ENCODE measurements at places on chromosomes 2 and 18. TPM values are rescaled to one million over a fixed set of nuclear protein-coding genes. Genes with fewer than 3 reads are reported as not detected.

DNA sequence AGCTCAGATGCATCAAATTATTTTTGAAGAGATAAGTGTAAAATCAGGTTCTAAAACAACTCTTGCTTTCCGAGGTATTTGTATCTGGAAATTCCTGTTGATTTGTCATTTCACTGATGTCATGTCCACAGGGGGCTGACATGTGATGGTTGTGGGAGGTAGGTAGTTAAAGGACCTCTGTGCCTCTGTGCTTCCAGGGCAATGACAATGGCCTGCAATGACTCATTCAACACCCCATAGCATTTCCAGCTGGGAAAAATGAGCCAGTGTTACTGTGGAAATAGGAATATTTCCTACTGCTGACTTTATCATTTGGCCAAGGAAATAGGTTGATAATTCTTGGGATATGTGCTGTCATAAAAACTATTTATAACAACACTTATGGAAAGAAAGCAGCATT, 86.2 kb upstream of the CCDC195 start:
- H3K4me3 ChIP-seq = no peak overlapping the region
- H3K27ac ChIP-seq = no peak overlapping the region
- DNase-seq = no peak
- no peaks in the 10 kb centered on the region for H3K27me3 ChIP-seq
- no peaks in the 10 kb centered on the region for H3K4me1 ChIP-seq

GRCh38 chr2:182949572-182950189, 83.2 kb upstream of the FRZB start:
- H3K27me3 ChIP-seq = no peaks in the 10 kb centered on the region
- no peak for DNase-seq
- no peak overlapping the region for H3K4me3 ChIP-seq
- H3K36me3 ChIP-seq = peaks cover 51% of the 10 kb centered on the region

- H3K27me3 ChIP-seq = no peaks in the 10 kb centered on the region
- no peak overlapping the region for H3K27ac ChIP-seq
- no peak for DNase-seq
- no peaks in the 10 kb centered on the region for H3K36me3 ChIP-seq
- no peaks in the 10 kb centered on the region for H3K4me1 ChIP-seq
Measured at GRCh38 chr2:37361216-37361815, 16.9 kb downstream of the QPCT start.

DNA sequence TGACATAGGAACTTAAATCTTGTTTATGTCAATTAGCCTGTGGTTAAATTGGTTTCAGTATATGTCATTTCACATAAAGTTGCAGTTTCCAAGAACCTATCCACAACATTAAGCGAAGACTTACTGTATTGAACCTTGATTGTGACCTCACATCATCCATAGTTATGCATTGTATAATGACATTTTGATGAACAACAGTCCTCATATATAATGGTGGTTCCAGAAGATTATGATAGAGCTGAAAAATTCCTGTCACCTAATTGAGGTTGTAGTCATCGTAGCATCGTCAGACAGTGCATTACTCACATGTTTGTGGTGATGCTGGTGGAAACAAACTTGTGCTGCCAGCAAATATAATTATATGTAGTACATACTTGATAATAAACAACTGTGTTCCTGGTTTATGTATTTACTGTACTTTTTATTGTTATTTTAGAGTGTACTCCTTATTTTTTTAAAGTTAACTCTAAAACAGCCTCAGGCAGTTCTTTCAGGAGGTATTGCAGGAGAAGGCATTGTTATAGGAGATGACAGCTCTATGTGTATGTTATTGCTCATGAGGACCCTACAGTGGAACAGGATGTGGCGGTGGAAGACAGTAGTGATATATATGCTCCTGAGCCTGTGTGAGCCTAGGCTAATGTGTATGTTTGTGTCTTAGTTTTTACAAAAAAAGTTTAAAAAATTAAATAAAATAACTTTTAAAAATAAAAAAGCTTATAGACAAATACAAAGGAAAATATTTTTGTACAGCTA, 56.6 kb downstream of the UBE2E3 start:
- no peak overlapping the region for H3K27ac ChIP-seq
- no peaks in the 10 kb centered on the region for H3K36me3 ChIP-seq
- peaks cover 4% of the 10 kb centered on the region for H3K4me1 ChIP-seq
- DNase-seq = no peak
- H3K4me3 ChIP-seq = no peak overlapping the region
- H3K27me3 ChIP-seq = no peaks in the 10 kb centered on the region

GRCh38 chr2:126753501-126754212, 97.7 kb downstream of the GYPC start:
- H3K36me3 ChIP-seq = no peaks in the 10 kb centered on the region
- no peaks in the 10 kb centered on the region for H3K27me3 ChIP-seq
- H3K4me1 ChIP-seq = no peaks in the 10 kb centered on the region
- DNase-seq = no peak

GRCh38 chr2:187475499-187476248, 27.6 kb upstream of the CALCRL start:
- H3K36me3 ChIP-seq = peaks cover 13% of the 10 kb centered on the region
- no peaks in the 10 kb centered on the region for H3K4me1 ChIP-seq
- H3K27ac ChIP-seq = no peak overlapping the region
- no peak for DNase-seq
- H3K27me3 ChIP-seq = no peaks in the 10 kb centered on the region
- H3K4me3 ChIP-seq = no peak overlapping the region

DNA sequence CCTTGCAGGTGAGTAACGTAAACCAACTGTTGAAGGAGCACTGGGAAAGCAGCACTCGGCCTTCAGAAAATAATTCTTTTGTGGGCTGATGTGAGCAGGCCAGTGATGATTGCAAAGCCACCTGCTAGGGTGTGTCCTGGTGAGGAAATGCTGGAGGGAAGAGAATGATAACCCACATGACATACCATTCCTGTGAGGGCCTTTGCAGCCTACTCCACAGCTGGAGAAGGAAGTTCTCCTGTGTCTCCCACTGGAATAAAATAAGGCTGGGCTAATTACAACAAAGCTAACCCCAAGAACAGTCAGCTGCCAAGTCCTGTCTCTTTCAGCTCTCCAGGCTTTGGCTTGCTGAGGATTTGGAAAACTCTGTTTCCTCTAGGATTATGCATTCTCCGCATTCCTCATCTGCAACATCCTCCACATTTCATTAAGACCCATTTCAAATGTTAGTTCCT, 16.7 kb upstream of the DSG1 start:
- no peak for DNase-seq
- H3K36me3 ChIP-seq = no peaks in the 10 kb centered on the region
- H3K4me1 ChIP-seq = no peaks in the 10 kb centered on the region
- no peaks in the 10 kb centered on the region for H3K27me3 ChIP-seq

DNA sequence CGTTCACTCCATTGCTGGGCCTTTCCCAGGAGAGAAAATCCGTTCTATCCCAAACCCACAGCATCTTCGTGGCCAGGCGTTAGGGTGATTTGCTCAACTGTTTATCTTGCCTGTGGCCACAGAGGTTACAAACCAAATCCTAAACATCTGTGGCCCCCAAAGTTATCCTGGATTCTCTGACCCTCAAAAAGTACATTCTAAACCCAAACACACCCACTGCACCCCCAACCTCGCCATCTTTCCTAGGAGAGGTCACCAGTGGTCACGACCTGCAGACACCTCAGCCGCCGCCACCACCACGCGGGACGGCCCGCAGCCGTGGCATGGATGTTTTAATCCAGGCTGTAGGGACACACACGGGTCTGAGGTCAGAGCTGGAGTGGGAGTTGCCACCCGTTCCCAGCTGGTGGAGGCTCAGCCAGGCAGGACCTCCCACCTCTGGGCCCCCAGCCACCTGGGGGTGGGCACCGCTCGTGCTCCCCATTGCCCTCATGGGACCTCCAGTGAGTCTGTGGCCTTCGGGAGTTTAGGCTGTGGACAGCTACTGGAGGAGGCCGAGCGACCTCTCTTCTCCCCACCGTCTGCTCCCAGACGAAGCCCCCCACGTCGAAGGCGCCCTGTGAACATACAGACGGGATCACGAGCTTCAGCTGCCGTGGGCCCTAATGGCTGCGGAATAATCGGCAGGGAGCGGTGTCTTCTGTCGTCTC, 72.0 kb downstream of the KCNG2 start:
- H3K36me3 ChIP-seq = no peaks in the 10 kb centered on the region
- H3K4me1 ChIP-seq = no peaks in the 10 kb centered on the region
- no peak for DNase-seq

DNA sequence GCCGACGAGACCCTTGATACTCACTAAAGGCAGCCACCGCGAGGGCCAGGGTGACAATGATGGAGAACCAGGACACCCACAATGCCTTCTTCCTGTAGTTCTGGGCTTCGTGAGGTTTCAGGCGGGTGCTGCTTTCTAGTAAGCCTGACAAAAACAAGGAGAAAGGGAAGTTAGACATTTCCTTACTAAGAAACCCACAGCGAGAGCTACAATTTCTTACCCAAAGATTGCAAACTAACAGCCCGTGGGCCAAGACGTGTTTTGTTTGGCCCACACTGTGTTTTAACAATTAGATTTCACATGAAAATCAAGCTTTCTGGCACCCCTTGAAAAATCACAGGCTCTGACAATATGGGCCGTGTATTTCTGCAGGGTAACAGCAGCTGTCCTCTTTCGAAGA, 5.6 kb downstream of the TMEM163 start:
- peaks cover 69% of the 10 kb centered on the region for H3K27me3 ChIP-seq
- no peaks in the 10 kb centered on the region for H3K36me3 ChIP-seq
- H3K4me3 ChIP-seq = no peak overlapping the region

DNA sequence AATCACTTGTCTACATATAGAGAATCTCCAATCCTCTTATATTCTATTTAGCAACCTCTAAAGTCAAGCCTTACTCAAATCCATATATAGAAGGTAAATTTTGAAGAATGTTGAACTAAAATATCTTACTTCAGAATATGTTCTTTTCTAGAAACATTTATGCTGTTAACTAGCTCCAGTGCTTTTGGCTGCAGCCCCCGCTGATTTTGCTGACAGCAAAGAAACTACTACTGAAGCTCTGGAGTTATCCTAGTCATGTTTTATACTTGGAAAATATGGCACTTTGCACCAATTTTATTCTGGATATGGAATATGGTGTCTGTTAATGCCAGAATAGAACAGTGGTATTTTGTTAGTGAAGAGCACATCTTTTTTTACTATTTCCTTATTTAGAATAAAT, 212.4 kb upstream of the FSIP2 start:
- H3K27me3 ChIP-seq = no peaks in the 10 kb centered on the region
- H3K36me3 ChIP-seq = no peaks in the 10 kb centered on the region
- H3K27ac ChIP-seq = no peak overlapping the region
- no peak overlapping the region for H3K4me3 ChIP-seq
- no peak for DNase-seq

GRCh38 chr18:76615065-76615733, 120.2 kb upstream of the ZNF516 start:
- H3K4me1 ChIP-seq = peaks cover 12% of the 10 kb centered on the region
- no peak overlapping the region for H3K4me3 ChIP-seq
- H3K27ac ChIP-seq = no peak overlapping the region
- H3K36me3 ChIP-seq = no peaks in the 10 kb centered on the region
- H3K27me3 ChIP-seq = no peaks in the 10 kb centered on the region
- no peak for DNase-seq

DNA sequence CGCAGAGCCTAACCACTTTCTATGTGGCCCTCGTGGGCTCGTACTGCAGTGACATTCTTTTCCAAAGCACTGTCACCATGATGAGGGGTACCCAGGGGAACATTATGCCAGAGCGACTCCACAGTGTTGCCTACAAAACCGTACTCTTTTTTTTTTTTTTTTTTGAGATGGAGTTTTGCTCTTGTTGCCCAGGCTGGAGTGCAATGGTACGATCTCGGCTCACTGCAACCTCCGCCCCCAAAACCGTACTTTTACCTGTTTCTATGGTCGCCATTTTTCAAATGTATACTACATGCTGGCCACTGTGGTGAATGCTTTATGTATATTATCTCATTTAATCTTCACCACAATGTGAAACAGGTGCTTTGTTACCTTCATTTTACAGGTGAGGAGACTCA, 4.3 kb downstream of the PLEK start:
- no peak overlapping the region for H3K4me3 ChIP-seq
- H3K36me3 ChIP-seq = no peaks in the 10 kb centered on the region
- DNase-seq = no peak
- no peaks in the 10 kb centered on the region for H3K4me1 ChIP-seq
- no peaks in the 10 kb centered on the region for H3K27me3 ChIP-seq

GRCh38 chr18:26868968-26869586, 3.6 kb upstream of the AQP4 start:
- H3K4me3 ChIP-seq = no peak overlapping the region
- peaks cover 10% of the 10 kb centered on the region for H3K4me1 ChIP-seq
- no peaks in the 10 kb centered on the region for H3K36me3 ChIP-seq

DNA sequence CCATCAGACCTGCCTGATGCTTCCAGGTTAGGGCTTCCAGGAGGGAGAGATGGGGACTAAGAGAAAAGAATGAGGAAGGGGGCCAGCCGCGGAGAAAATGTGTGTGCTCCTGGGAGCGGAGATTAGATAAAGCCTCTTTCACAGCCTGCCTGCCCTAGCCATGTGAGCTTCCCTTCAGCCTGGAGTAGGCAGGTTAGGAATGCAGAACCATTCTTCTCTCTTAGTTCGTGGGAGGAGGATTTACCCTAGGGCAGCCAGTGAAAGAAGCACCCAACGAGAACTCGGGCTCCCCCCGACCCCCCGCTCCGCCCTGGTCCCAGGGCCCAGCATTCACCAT, 36.1 kb downstream of the POMC start:
- peaks cover 5% of the 10 kb centered on the region for H3K36me3 ChIP-seq
- DNase-seq = no peak
- H3K27me3 ChIP-seq = no peaks in the 10 kb centered on the region
- no peak overlapping the region for H3K27ac ChIP-seq
- peaks cover 14% of the 10 kb centered on the region for H3K4me1 ChIP-seq

DNA sequence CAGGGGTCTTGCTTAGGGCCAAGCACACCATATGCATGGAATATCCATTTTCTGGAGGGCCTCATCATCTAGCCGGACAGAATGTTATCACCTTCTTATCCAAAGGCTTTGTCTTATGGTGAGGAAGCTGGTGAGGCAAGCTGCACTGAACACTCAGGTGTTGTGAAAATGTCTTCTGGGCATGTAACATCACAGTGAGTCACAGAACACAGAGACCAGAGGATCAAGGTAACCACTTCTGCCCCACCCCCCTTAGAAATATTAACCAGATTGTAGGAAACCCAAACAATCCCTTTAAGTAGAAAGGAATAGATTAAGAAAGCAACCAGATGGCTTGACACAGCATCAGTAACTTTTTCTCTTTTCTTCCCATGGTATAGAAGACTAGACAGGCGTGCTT, 51.1 kb downstream of the MYO5B start:
- no peaks in the 10 kb centered on the region for H3K36me3 ChIP-seq
- DNase-seq = no peak
- no peak overlapping the region for H3K27ac ChIP-seq
- H3K4me3 ChIP-seq = no peak overlapping the region
- no peaks in the 10 kb centered on the region for H3K4me1 ChIP-seq

- no peaks in the 10 kb centered on the region for H3K4me1 ChIP-seq
- H3K27ac ChIP-seq = no peak overlapping the region
- DNase-seq = no peak
Measured at GRCh38 chr18:79252904-79253633, 142.7 kb upstream of the NFATC1 start.

Gene UGT1A3
- total RNA-seq = not detected

Gene MYO1B
- total RNA-seq = 15.0 TPM

Gene LIMS3
- 2.2 TPM for total RNA-seq

Gene SKOR2
- not detected for total RNA-seq

Gene SERPINB11
- total RNA-seq = not detected

Gene STPG4
- total RNA-seq = not detected

Gene FAM237A
- not detected for total RNA-seq

All from esophagus muscularis mucosa (tissue), 4 donors.